ENCODE measurements at places on chromosomes 2 and 18.

GRCh38 chr18:8471372-8471771 is 137.9 kb upstream of the RAB12 start:
- DNase-seq = no peak

- no peak for DNase-seq
These were observed 84.1 kb downstream of the RAPH1 start for GRCh38 chr2:203451011-203451410.

DNA sequence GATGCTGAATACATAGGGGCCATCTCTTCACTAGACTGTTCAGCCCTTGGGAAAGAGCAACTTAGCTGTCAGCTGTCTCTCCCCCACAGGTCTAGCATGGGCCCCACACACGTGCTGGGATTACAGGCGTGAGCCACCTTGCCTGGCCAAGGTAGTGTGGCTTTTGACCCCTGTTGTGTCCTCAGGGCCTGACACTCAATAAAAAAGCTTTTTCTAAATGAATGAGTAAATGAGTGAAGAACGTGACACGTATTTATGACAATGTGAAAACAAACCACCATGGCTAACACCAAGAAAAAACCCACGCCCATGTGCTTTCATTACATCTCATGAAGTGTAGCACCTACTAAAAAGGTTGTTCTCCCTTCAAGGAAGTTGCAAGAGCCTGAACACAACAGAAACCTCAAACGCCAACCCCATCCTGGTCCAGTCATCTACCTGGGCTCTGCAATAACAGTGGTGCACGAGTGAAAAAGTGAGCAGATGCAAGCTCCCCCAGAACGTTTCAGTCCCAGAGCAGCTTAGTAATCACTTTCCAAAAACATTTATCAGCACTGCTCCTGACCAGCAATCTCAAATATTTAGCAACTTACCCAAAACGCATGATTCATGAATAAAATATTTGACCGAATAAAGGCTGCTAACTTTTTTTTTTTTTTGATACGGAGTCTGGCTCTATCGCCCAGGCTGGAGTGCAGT is 3.4 kb downstream of the WDFY1 start:
- no peak for DNase-seq

GRCh38 chr18:5891184-5891853 is 4.0 kb downstream of the TMEM200C start:
- no peak for DNase-seq

GRCh38 chr2:74927621-74928020 is 30.8 kb upstream of the POLE4 start:
- no peak for DNase-seq

DNA sequence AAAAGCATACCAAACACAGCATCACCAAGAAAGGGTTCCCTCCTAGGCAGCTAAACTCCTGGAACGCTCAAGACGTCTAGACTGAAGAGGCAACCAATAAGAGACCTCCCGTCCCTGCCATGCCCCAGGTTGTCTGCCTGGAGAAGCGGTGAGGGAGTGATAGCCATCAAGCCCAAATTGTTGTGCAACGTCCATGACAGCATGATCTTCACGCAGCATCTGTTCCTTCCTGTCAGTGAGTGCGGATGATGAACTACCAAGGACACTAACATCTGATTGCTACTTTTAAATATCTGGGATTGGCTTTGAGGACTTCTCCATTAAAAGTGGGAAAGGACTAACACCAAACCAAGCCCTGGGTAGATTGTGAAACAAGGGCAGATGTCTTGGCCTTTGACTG is 149.7 kb downstream of the TXNL1 start:
- no peak for DNase-seq

DNA sequence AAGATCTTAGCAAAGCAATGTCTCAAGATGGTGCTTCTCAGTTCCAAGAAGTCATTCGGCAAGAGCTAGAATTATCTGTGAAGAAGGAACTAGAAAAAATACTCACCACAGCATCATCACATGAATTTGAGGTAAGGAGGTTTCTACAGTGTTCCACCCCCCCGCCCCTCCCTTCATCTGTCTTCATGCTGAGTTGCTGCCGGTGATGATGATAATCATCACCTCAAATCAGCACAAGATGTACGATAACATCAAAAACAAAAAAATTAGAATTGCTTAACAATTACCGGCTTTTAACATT is 14.6 kb downstream of the UGP2 start:
- DNase-seq = no peak

- no peak for DNase-seq
These were observed 70.5 kb downstream of the PRPF40A start for GRCh38 chr2:152646775-152647174.
